ENCODE measurements at places on chromosomes 6 and 20.

DNA sequence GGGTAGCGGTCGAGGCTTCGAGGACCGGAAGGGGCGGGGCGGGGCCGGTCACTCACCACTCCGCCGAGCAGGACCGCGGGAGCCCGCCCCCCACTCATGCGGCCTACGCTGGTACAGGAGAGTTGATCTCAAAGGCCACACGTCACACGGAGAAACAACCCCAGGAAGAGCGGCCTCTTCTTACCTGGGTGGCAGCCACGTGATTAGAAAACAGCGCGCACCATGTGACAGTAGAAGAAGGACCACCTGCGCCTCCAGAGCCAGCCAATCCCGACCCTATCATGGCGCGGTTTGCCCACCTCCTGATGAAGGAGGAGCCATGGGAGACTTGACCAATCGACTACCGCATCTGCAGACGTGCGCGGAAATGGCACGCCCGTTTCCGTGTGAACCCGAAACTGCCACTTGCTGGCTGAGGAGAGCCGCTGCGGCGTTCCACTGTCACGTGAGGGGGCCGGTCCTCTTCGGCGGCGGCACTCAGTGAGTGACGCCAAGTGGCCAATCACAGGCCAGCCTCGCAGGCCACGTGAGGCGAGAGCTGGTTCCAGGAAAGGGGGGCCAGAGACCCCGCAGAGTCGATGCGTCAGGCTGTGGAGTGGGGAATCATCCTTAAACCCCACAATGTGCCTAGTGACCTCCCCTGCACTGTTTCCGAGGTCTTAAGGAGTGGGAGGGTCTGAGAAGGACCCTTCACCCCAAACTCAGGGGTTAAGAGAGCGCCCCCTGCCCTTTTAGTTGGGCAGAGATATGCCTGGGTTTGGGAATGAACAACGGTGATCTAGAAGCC is at the start of gene CUTA:
CUTA (minus strand) TSS at position 205 of the 787 bp plus-strand sequence; CDS start at position 98, 107 bp downstream.
- peak; percentile 100 for DNase-seq

DNA sequence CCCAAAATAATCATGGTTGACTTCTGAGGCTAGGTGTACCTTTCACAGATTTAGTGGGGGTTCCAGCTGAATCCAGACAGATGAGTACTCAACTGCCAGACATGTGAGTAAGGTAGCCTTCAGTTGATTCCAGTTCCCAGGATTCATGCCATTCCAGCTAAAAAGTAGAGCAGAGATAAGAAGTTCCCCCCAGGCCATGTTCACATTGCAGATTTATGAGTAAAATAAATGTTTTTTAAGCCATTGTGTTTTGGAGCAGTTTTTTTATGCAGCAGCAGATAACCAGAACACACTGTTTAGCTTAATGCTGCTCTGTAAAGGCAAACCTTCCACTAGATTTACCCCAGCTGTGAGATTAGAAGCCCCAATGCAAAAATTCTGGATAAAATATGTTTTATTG is 245.0 kb downstream of the RFPL4B start:
- no peak for DNase-seq

- DNase-seq: no peak
Measured at GRCh38 chr6:98958776-98959175, 11.0 kb upstream of the FBXL4 start.

- peak; percentile 52 for DNase-seq
Measured at GRCh38 chr6:55276745-55277530, 50.3 kb upstream of the GFRAL start.

DNA sequence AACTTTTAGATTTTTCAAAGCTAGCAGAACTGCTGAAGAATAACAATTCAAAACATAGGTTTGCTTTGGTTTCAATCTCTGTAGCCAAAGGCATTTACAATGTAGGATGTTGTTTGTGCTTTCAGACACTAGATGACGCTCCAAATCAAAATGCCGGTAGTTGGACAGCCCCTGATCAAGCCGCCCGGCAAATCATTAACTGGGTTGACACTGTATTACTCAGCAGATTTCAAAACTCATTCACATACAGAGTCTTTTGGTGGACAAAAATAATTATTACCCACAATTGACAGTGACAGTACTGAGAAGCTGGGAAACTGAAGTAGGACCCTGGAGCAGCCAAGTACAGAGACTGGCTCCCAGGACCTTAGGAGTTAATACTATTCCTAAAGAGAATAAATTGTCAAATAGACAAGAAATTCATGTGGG is 21.3 kb upstream of the HFE start:
- peak; percentile 96 for DNase-seq

DNA sequence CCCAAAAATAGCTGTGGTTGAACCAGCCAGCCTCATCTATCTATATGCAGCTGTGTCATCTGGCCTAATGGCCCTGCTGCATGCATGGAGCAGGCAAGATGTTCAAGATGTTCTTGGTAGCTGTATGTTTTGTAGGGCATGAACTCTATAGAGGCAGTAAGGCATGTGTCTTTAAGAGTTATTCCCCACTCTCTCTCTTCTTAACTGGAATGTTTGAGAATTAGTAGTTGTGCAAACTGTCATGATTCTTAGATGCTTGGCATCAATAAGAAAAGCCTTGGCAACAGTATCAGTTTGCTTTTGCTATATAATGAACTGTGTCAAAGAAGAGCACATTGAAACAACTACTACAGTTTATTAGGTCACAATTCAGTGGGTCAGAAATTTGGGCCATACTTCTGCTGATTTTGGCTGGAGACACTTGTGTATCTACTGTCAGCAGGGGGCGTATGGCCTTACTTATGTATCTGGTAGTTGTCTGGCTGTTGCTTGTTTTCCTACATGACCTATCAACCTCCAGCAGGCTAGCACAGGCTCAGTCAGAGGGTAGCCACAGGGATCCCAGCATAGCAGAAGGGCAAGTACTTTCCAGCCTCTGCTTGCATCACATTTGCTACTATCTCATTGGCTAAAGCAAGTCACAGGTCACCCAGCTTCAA is 56.1 kb upstream of the LAMP5 start:
- peak; percentile 49 for DNase-seq

- no peak for DNase-seq
Measured at GRCh38 chr20:49843139-49843538, 30.5 kb downstream of the SLC9A8 start.

Data from hematopoietic multipotent progenitor cell treated with erythropoietin and hydrocortisone succinate and interleukin-3 and kit ligand, for 6 days (in vitro differentiated cells).